ENCODE measurements at places on chromosomes 11 and 22. TPM values are rescaled to one million over a fixed set of nuclear protein-coding genes. Genes with fewer than 3 reads are reported as not detected.

GRCh38 chr11:1639102-1639620, 9.6 kb downstream of the KRTAP5-5 start:
- DNase-seq = no peak

GRCh38 chr11:108596701-108597100, 3.1 kb upstream of the EXPH5 start:
- DNase-seq = no peak

Gene OR8D4
- not detected for total RNA-seq

GRCh38 chr11:131656839-131657211, 286.4 kb downstream of the NTM start:
- no peak for DNase-seq

- DNase-seq = no peak
Observed at GRCh38 chr22:48263431-48263765, 1500.9 kb downstream of the TBC1D22A start.

GRCh38 chr11:83543706-83544439, 257.7 kb upstream of the CCDC90B start:
- DNase-seq = no peak

Gene TMA7B
- total RNA-seq = not detected

DNA sequence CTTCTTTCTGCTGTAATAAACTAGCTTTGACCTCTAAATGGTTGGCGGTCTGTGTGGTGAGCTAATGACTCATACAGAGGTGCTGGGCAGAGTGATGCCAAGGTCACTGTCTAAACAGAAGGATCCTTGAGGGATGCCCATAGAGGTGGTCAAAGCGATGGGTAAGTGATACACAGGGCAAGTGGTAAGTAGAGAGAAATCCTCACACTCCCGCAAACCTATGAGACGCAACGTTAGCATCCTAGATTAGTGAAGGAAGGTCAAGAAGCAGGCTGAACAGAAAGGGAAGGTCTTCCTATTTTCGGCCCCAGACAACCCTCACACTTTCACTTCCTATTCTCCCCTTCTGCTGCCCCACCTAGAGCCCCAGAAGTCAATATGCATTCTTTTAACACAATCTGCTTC, 65.6 kb upstream of the SESN3 start:
- no peak for DNase-seq

DNA sequence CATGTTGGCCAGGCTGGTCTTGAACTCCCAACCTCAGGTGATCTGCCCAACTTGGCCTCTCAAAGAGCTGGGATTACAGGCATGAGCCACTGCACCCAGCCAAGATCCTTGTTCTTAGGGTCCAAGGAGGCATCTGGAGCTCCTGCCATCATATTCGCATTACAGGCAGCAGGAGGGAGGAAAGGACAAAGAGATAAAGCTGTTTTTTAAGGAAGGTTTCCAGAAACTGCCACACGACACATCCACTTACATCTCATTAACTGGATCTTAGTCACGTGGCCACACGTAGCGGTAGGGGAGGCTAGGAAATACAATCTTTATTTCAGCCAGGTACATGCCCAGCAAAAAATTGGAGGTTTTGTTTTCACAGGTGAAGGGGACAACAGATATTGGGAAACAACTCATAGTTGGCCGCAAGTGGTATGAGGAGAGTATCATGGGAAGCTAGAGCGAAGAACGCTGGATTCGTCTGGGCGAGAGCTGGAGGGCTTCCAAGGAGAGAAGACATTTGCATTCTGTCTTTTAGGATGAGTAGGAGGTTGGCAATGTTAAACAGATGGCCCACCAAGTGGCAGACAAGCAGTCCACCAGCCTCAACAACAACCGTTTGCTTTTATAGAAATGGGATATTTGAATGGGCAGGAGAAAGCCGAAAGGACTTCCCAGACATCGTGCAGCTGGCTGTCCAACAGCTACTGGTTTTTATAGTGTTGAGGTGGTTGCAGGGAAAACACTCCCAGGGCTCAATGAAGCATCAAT, 39.2 kb upstream of the DMC1 start:
- DNase-seq = no peak

DNA sequence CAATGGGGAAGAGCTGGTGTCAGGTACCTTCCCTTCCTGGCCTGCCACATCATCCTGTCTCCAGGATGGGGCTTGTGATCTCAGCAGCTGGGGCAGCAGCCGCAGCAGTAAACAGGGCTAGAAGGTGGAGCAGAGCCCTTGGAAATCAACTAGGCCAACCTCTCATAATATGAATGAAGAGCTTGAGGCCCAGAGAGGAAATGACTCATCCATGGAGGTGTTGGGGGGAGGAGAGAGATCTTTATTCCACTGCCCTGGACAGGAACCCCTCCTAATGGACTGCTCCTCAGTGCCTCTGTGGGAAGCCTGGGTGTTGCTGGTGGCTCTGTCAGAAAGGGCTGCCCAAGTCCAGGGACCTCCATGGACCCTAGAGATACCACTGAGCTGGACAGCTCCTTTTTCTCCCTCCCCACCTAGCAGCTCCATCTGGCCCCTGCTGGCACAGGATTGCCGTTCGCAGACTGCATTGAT, 111.8 kb downstream of the OSBP2 start:
- no peak for DNase-seq

DNA sequence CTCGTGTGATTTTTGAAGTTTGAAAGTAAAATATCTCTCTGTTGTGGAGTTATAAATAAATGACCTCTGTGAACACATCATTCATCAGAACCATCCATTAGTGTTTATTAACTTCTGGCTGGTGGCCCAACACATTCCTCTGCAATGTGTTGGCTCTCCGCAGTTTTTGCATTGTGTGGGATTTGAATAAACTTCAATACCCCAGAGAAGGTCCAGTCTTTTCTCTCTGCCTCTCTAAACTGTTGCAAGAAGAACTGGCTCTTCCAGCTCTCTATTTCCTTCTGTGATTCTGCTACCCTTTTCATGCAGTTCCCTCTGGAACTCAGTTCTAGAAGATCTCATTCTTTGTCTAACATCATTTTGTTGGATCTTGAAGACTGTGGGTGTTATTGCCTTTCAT, 125.0 kb upstream of the ARHGAP42 start:
- no peak for DNase-seq

Gene C22orf15
- total RNA-seq = not detected

DNA sequence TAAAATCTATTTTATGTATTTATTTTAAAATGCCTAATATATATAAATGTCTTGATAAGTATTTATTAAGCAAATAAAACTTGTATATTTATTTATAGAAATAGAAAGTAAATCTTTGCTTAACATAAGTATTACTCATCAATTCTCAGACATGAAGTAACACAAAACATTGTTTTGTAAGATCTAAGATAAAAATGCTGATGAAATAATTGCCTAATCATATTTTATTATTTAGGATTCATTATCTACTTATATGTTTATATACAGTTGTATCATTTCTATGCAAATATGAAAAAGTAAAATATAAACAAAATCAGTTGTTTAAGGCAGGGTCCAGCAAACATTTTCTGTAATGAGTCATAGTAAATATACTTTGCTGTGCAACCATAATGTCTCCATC, 507.8 kb upstream of the CNTN5 start:
- no peak for DNase-seq

DNA sequence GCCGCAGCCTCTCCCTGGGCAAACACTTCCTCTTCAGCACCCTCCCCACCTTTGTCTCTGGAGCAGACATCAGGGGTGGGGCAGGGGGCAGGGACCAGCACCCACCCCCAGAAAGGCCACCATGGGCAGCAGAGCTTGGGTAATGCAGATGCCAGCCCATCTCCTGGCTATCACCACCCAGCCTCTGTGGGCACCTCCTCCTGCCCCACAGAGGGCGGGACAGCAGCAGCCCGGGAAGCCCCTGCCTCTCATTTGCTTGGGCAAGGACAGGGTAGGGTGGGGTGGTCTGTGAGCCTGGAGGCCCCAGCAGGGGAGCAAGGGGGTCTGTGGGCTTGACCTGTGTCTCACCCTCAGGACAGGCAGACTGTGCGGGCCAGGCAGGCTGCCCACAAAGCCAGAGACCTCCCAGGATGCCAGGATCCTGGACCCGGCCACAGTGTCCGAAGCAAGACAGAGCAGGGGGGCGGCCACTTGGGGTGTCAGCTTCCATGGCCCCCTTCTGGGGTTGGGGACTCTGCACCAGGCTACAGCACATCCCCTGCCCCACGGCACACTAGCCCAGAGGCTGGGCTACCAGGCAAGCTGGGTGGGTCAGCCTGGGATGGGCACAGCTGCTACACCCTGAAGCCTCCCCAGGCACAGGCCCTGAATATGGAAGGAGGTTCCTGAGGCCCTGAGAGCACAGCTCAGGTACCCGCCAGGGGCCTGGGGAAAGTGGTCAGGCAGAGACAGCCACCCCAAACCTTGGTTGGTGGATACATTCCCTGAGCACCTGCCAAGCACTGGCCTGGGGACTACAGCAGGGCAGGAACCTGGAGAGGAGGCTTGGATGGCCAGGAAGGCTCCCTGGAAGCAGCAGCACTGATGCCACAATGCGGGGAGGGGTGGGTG, 4.5 kb downstream of the RNH1 start:
- DNase-seq = no peak

GRCh38 chr11:10519630-10520029, 21.4 kb downstream of the RNF141 start:
- DNase-seq = no peak

GRCh38 chr22:49570032-49570848, 257.4 kb downstream of the BRD1 start:
- DNase-seq = peak; percentile 25

- DNase-seq = no peak
Observed at GRCh38 chr22:25361899-25362214, 142.4 kb downstream of the CRYBB2 start.

Gene GGTLC3
- total RNA-seq = not detected

DNA sequence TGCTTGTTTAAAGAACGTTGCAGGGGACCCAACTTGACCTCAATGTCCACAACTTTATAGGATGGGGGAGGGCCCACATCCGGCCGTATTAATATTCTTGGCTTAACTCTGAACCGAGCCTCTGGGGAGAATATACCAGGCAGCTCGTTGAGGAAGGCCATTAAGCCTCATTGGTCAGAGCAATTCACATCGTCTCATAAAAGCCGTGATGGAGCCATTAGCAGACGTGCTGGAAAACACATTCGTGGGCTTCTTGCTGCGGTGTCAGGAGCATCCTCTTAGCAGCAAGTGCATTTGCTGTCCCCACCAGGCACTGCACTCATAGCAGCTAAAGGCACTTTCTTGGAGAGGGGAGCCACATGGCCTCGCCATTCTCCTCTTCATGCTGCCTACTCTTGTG, 14.9 kb downstream of the DSCAML1 start:
- DNase-seq = no peak

- no peak for DNase-seq
Observed at GRCh38 chr22:38987171-38987895, 5.2 kb downstream of the APOBEC3B start.

DNA sequence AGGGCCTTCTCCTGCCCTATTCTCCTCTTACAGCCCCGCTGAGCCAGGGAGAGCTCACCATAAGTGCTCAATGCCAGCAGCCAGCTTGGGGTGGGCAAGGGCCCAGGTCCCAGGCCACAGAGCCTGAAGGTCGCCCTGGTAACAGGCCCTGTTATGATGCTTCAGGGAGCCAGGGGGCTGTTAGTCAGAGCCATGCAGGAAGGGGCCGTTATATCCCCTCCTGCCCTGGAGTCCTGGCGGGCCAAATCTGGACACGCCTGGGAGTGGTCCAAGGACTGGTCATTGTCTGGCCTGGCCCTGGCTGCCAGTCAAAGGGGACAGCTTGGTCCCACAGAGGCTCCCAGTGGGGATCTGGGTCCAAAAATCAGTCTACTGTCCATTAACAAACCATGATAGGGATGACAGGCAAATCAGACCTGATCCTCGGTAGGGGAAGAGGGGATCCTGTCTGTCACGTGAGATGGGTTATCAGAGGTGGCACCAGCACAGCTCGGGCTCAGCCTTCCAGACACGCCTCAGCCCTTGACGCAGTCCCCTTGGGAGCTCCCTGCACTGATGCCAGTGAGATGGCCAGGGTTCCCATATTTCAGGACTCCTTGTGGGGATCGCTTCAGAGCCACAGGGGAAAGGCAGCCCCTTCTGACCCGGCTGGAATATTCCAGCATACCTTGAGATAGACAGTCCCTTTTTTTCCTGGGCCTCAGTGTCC, 55.9 kb downstream of the LRRC32 start:
- DNase-seq = peak; percentile 79

Gene C11orf91
- total RNA-seq = not detected

GRCh38 chr11:87374038-87374807, 336.5 kb downstream of the TMEM135 start:
- DNase-seq = no peak

Gene OR2D2
- total RNA-seq = not detected

- DNase-seq = no peak
Observed at GRCh38 chr11:75986966-75987365, 172.0 kb downstream of the UVRAG start.

DNA sequence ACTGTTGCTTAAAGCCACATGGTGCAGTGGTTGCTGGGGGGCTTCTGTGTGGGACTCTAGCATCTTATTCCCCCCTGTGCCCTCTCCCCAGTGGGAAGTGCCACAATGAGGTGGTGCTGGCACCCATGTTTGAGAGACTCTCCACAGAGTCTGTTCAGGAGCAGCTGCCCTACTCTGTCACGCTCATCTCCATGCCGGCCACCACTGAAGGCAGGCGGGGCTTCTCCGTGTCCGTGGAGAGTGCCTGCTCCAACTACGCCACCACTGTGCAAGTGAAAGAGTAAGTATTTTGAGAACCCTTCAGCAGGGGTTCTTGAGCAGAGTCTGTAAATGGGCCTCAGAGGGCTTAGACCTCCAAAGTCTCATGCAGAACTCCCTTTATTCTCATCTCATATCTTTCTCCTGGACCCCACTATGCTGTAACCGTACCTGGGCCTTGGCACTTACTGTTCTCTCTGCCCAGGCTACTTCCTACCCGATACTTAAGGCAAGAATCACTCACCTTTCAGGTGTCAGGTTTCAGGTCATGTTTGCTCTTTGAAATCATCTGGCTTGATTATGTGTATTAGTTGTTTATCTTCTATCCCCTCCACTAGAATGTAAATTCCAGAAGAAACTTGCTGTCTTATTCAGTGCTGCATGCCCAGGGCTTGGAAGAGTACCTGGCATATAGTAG, 32.4 kb downstream of the PIK3IP1 start:
- DNase-seq = no peak

DNA sequence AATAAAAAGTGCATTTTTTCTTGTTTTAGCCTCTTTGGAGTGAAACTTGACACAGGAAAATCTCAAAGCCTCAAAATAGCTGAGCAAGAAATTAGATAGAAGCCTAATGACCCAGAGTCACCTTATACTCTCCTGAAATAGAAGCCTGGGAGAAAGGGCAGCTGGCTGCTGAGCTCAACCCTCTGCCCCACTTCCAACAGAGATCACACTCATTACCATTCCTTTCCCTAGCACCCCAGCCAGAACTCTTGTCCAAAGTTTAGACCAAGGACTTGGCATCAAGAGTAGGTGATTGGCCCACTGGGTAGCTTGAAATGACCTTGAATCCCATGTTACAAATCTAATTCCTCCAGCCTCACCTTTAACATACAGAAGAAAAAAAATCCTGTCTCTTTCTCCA, 62.7 kb upstream of the AMOTL1 start:
- peak; percentile 50 for DNase-seq

DNA sequence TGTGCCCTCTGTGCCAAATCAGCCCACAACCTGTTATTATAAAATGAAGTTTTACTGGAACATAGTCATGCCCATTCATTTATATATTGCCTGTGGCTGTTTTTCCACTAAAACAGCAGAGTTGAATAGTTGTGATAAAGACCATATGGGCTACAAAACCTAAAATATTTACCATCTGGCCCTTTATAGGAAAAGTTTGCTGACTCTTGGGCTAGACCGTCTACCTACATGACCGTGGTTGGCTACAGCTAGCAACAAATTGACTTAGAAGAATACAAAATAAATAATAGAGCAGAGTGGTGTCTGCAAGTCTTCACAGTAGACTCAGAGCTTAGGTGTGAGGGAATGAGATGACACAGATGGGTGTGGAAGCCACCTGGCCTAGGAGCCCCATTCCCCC, 11.2 kb upstream of the IL18BP start:
- no peak for DNase-seq

All from heart left ventricle (tissue), 16 donors.